ENCODE measurements at places on chromosomes 7 and 10. TPM values are rescaled to one million over a fixed set of nuclear protein-coding genes. Genes with fewer than 3 reads are reported as not detected.

GRCh38 chr10:49478819-49479218, 60.1 kb downstream of the ERCC6 start:
- DNase-seq, result no peak

DNA sequence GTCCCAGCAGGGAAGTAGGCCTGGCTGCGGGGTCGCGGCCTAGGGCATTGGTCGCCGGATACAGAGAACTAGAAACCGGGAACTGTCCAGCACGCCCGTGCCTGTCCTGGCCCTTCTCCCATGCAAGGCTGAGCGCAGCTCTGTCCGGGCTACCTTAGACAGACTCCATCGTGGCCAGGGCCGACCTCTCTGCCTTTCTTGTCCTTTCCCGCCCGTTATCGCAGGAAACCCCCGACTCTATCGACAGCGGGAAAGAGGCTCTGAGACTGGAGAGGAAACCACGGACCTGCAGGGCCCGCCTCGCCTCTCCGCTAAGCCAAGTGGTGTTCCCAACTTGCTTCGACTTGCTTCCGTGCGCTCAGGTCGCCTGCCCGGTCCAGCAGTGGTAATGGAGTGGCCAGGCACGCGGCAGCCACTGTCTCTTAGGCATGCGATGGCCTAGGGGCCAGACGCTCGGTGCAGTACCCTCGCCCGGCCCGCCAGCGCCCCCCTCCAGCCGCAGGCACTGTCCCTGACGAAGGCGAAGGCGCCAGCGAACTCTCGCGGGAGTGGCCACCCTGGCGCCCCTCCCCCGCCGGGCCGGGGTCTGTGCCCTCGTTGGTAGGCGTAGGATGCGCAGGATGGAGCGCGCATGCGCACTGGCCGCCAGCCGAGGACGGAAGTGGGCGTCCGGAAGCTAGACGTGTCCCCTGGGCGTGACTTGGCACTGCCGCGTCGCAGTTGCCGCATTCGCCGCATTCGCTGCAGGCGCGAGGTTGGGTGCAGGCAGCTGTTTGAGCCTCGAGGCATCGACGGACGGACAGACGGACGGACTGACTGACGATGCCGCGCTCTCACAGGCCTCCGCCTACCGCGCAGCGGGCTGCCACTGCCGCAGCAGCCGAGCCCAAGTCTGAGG, 54.4 kb downstream of the MCMBP start:
- DNase-seq, result peak; percentile 79

- no peak for DNase-seq
These were observed 9.3 kb downstream of the ATG9B start for GRCh38 chr7:151014950-151015349.

DNA sequence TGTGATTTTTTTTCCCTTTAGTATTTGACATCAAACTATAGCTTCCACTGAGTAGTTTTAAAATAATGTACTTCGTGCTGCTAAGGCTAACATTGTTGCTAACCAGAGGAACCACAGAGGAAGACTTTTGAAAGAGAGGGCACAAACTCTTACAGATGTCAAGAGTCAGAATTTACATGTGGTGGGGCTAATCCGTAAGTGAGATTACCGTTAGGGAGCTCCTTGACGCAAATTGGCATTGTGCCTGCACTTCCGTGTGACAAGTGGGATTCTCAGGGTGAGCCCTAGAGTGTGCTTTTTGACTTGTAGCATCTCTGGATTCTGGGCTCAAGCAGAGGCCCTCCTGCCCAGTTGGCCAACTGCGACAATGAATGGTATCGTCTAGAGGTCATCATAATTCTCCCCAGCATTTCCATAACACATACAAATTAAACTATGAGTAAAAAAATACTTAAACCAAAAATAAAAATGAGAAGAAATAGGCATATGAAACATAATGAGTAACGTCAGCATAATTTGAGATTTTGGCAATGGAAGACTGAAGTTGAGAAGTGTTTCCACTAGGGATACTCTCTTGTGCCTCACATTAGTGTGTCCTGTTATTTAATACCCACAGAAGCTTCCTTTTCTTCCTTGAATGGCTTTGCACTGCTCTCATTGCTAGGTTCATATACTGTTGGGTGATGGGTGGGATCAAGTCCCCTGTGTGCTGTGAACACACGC, 164.0 kb downstream of the SDK1 start:
- no peak for DNase-seq

DNA sequence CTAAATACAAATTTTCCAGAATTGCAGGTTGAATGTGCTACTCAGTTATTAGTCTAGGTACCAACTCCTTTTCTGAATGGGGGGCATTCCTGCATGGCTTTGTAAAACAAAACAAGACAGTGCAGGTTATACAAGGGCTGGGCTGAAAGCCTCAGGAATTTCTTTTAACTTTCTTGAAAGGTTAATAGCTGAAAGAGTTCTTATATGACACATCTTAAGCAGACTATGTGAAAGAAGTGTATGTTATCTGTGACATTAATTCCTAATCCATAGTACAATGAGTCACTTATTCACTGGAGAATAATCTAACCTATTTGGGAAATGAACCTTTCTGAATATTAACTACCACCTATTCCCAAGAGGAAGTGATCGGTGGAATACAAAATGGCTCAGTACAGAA, 115.6 kb upstream of the FAM133B start:
- DNase-seq, result no peak

- no peak for DNase-seq
These were observed 28.6 kb downstream of the JAZF1 start for GRCh38 chr7:28151965-28152364.

GRCh38 chr10:114281461-114281860, 42.4 kb downstream of the VWA2 start:
- peak; percentile 59 for DNase-seq

DNA sequence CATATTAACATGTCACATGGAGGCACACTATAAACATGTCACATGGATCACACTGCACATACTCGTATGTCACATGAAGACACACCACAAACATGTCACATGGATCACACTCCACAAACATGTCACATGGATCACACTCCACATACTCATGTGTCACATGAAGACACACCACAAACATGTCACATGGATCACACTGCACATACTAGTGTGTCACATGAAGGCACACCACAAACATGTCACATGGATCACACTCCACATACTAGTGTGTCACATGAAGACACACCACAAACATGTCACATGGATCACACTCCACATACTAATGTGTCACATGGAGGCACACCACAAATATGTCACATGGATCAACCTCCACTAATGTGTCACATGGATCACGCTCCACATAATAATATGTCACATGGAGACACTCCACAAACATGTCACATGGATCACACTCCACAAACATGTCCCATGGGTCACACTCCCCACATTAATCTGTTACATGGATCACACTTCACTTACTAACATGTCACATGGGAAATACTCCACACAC, 195.6 kb upstream of the PFKP start:
- DNase-seq, result no peak

GRCh38 chr7:33716581-33717477, 188.5 kb upstream of the BMPER start:
- DNase-seq, result no peak

DNA sequence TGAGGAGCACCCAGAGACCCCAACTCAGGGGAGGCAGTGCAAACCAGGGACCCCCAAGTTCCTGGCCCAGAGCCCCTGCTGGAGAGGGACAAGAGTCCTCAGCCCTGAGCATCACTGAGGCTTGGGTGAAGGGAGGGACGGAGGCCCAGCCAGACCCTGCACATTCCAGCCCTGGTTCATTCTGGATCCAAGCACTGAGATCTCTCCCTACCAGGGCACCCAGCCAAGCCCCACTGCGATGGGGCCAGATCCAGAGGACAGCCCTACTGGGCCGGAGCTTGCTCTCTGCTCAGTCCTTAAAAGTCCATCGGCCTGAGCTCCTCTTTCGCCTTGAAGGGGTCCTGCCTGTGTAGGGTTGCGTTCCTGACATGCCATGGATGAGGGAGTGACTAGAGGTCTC, 40.5 kb upstream of the RABGEF1 start:
- no peak for DNase-seq

The STK31 gene
- total RNA-seq, result 0.35 TPM

- DNase-seq, result no peak
These were observed 2.1 kb downstream of the FAM24B start for GRCh38 chr10:122877264-122877663.

DNA sequence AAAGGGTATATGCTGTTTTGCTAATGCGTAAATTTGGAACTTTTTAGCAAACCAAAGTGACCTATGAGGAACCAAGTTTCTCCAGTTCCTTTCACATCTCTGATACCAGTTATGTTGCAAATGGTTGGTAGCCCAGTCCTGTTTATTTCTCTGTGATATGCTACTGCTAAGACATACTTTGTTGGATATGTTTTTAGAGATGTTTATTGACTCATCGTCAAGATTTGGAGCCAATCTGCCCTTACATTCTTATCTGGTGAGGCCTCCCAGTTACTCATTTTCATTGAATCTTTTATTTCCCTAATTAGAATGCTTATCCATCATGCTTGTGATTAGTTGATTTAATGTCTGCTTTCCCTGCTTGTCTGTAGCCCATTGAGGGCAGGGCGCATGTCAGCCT, 58.9 kb downstream of the LRGUK start:
- DNase-seq, result no peak

- DNase-seq, result no peak
These were observed 398.9 kb upstream of the GALNT17 start for GRCh38 chr7:70733090-70733489.

The ZNF804B gene
- total RNA-seq, result 0.05 TPM

GRCh38 chr7:156000601-156001396, 188.5 kb upstream of the SHH start:
- DNase-seq, result no peak

The ZNF679 gene
- not detected for total RNA-seq

The CUZD1 gene
- 0.35 TPM for total RNA-seq

The KIAA1549 gene
- total RNA-seq, result 1.4 TPM

GRCh38 chr10:116111483-116112095, 161.4 kb downstream of the GFRA1 start:
- DNase-seq, result no peak

GRCh38 chr7:112144284-112145059, 61.7 kb downstream of the DOCK4 start:
- no peak for DNase-seq

The DLX6 gene
- total RNA-seq, result not detected

The FAM25A gene
- not detected for total RNA-seq

GRCh38 chr10:86900955-86901354, 56.5 kb downstream of the MMRN2 start:
- DNase-seq, result peak; percentile 91

DNA sequence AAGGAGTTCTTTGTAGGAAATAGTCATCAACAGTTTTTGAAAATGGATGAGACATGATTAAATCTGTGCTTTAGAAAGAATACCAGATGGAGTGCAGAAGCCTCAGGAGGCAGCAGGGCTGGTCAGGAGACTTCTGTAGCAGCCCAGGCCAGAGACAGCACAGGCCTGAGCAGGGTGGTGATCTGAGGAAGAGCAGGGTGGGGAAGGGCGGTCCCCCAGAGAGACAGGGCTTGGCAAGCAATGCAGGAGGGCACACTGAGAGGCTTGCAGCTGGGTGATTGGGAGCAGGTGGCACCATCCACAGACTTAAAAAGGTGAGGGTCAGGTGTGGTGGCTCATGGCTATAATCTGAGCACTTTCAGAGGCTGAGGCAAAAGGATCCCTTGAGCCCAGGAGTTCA, 4.3 kb upstream of the SMKR1 start:
- no peak for DNase-seq

DNA sequence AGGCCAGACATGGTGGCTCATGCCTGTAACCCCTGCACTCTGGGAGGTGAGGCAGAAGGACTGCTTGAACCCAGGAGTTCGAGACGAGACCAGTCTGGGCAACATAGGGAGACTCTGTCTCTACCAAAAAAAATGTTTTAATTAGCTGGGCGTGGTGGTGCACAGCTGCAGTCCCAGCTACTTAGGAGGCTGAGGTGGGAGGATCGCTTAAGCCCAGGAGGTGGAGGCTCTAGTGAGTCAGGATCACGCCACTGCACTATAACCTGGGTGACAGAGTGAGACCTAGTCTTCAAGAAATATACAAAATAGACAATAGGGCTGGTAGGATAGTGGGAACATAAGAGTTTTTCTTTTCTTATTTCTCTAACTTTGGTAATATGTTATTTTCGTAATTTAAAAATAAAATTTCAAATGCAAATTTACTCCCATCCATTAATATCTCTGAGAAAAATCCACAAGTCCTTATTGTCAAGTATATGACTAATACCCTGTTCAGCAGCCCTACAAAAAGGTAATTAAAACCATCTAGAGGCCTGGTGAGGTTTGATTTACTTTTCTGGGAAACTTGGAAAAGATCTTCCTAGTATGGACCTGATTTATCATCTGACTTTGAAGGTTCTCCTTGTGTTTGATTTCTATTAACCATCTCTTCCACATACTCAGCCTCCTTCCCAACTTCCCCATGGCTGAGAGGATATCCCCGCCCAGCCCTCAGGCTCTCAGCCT, 50.0 kb downstream of the CREB3L2 start:
- no peak for DNase-seq

The CLRN3 gene
- total RNA-seq, result not detected

The MYO3A gene
- total RNA-seq, result not detected

The CLCN1 gene
- not detected for total RNA-seq

The TSPAN15 gene
- 6.9 TPM for total RNA-seq

DNA sequence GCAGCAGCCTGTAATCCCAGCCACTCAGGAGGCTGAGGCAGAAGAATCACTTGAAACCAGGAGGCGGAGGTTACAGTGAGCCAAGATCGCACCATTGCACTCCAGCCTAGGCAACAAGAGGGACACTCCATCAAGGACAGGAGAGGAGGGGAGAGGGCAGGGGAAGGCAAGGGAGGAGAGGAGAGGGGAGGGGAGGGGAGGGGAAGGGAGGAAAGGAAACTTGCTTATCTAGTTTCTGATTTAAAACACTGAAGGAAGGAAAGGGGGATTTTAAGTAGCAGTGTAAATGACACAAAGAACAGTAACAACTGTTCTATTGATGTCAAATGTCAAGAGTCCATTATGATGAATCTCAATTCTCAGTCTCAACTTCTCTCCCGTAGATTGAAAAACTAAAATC, 43.7 kb downstream of the SRPK2 start:
- no peak for DNase-seq

DNA sequence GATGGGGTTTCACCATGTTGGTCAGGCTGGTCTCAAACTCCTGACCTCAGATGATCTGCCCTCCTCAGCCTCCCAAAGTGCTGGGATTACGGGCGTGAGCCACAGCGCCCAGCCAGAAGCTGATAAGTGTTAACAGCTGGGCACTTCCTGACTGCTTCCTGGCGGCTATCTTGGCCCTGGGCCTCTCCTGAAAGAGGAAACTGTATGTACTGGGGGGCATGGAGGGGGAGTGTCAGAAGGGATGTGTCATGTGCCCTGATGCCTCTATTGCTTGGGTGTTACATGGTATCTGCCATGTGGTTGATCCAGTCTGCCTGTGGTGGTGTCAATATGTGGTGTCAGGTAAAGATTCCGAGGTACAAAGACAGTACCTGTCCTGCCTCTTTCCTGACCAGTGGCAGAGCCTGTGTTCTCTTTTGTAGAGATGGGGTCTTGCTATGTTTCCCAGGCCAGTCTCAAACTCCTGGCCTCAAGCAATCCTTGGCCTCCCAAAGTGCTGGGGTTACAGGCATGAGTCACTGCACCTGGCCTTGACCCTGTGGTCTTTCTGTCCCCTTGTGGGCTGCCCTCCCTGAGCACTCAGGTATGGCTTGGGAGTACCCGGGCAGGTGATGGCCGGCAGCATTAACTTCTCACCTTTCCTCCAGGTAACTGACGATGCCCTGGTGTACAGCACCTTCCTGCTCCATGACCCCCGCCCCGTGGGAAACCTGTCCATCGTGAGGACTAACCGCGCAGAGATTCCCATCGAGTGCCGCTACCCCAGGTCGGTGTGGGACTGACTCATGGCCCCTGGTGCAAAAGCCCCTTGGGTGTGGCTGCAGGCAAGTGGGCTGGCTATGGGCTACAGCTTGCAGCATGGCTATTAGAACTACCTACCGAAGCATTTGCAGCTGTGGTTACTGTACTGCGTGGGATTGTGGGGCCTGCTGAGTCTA, 4.4 kb downstream of the ZP3 start:
- DNase-seq, result no peak

Data from cardiac septum (tissue), 1 donor.